ENCODE measurements at places on chromosomes 1 and 21.

DNA sequence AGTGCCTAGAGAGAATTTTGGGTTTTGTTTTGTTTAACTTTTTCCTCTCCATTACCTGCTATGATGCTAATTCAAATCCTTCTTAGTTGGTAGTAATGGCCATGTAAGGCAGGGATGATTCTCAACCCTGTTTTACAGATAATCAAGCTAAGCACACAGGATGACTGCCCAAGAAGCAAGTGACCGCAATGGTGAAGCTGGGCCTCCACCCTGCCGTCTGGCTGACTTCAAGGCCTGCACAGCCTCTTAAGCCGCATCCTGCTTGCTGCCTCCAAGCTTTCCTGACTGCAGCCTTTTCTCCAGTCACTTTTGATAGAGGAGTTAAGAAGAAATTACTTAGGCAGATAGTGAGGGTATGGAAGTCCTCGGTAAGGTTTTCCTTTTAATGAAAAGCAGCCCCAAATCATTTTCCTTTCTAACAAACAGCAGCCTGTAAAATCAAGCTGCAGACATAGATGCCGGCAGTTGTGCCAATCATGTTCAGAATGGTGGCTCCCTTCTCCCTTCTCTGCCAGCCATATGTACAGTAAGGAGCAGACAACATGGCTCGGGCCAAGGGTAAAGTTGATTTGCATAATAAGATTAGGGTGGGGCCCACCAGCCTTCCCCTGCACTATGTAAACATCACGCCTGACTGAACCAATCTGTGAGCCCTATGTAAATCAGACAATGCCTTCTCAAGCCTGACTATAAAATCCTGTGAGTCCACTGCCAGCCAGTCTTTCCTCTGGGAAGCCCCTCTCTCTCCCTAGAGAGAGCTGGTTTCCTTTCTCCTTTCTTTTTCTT, 8.8 kb upstream of the CTBS start:
- no peak for DNase-seq
- H3K4me1 ChIP-seq: no peaks in the 10 kb centered on the region
- H3K36me3 ChIP-seq: no peaks in the 10 kb centered on the region
- H3K27me3 ChIP-seq: no peaks in the 10 kb centered on the region
- no peak overlapping the region for H3K27ac ChIP-seq

DNA sequence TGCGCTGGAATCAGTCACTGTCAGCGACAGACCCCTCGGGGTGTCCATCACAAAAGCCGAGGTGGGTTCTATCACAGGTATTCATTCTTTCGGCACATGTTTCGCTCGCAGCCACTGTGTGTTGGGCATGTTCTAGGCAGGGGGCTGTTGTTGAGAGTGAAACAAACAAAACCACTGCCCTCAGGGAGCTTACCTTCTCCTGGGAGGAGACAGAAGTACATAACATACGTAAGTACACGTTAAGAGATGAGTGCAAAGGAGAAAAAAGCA, 6.6 kb downstream of the ATF3 start:
- H3K4me1 ChIP-seq: no peaks in the 10 kb centered on the region
- no peak overlapping the region for H3K27ac ChIP-seq
- DNase-seq: no peak
- H3K27me3 ChIP-seq: peaks cover 11% of the 10 kb centered on the region
- no peaks in the 10 kb centered on the region for H3K36me3 ChIP-seq

- H3K27me3 ChIP-seq: no peaks in the 10 kb centered on the region
- DNase-seq: no peak
- H3K4me3 ChIP-seq: no peak overlapping the region
- no peak overlapping the region for H3K27ac ChIP-seq
These were observed 13.2 kb downstream of the IER5 start for GRCh38 chr1:181101581-181102226.

DNA sequence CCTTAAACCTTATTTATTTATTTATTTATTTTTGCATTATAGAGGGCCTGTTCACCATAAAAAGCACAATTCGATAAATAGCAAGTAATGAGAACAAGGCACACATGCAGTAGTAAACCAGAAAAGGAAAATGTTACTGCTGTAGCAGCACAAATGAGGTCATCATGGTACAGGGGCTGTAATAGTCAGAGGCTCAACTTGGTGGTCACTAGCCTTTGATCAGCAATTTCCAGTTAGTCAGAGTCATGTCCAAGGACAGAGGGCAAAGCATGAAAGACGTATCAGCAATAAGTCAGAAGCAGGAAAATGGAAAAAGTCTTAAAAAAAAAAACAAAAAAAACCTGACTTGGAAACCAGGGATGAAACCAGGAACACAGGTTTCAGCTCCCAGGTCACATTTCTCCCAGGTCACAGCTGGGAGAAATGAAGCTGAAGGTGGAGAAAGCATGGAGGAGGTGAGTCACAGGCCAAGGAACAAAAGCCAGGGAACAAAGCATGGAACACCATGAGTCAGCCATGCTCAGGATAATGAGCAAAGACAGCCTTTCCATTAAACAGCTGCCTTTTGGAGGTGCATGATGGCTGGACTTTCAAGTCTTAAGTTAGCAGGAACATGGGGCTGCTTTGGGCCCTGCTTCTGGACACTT, 556.3 kb downstream of the LTN1 start:
- no peaks in the 10 kb centered on the region for H3K4me1 ChIP-seq
- H3K27me3 ChIP-seq: no peaks in the 10 kb centered on the region
- H3K4me3 ChIP-seq: no peak overlapping the region
- H3K27ac ChIP-seq: no peak overlapping the region

GRCh38 chr1:13605159-13605558, 21.5 kb downstream of the PDPN start:
- no peaks in the 10 kb centered on the region for H3K4me1 ChIP-seq
- no peak overlapping the region for H3K4me3 ChIP-seq
- no peak overlapping the region for H3K27ac ChIP-seq
- no peak for DNase-seq

DNA sequence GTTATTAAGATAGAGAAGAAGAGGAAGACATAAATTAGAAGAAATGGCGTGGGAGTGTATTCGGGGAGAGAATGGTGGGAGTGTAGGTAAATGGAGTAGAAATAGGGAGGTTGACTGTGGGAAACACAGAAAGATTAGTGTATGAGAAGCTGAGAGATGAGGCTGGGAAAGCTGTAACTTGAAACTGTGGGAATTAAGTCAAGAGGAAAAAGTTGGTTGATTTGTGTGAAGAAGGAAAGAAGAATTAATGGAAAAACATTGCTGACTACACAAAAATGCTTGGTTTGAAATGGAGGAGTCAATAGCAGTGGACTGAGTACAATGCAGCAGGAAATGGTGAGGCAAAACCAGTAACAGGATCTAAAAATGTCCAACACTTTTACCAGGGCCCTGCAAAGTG, 448.3 kb downstream of the PTPRC start:
- H3K27me3 ChIP-seq: no peaks in the 10 kb centered on the region
- no peak for DNase-seq
- H3K27ac ChIP-seq: no peak overlapping the region
- no peak overlapping the region for H3K4me3 ChIP-seq

DNA sequence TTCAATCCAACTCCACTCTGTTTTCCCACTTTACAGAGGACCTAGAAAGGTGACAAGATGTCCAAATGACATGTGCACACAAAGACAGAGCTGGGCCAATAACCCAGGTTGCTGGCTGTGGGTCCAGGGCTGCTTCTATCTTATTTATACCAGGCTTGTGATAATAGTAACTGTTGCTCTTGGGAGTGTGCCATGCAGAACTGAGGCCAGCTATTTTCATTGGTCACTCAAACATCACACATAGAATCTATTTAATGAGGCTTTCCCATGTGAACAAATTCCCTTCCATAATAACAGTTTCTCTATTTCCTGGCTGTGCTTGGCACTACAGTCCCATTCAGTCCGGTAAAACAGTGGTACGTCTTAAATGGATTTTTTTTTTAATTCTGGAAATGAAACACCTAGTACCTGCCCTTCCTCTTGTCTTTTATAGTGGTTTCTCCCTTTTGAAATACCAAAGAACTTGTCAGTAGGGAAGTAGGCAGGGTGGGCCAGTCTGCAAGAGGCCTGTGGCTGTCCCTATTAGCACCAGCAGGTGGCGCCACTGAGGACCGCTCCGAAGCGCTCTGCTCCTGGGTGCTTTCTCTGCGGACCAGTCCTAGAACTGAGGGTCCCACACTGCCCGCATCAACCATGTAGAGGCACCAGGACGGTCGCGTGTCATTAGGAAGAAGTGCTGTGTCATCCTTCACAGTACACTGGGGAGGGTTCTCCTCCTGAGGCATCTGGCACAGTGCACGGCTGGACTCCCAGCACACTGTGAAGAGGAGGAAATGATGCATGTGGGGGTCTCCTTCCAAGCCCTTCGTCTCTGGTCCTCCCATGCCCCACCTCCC, 52.1 kb downstream of the GPR161 start:
- no peaks in the 10 kb centered on the region for H3K27me3 ChIP-seq
- peak overlapping the region; percentile 2 for H3K4me3 ChIP-seq
- H3K36me3 ChIP-seq: no peaks in the 10 kb centered on the region
- DNase-seq: peak; percentile 51
- peaks cover 6% of the 10 kb centered on the region for H3K4me1 ChIP-seq

DNA sequence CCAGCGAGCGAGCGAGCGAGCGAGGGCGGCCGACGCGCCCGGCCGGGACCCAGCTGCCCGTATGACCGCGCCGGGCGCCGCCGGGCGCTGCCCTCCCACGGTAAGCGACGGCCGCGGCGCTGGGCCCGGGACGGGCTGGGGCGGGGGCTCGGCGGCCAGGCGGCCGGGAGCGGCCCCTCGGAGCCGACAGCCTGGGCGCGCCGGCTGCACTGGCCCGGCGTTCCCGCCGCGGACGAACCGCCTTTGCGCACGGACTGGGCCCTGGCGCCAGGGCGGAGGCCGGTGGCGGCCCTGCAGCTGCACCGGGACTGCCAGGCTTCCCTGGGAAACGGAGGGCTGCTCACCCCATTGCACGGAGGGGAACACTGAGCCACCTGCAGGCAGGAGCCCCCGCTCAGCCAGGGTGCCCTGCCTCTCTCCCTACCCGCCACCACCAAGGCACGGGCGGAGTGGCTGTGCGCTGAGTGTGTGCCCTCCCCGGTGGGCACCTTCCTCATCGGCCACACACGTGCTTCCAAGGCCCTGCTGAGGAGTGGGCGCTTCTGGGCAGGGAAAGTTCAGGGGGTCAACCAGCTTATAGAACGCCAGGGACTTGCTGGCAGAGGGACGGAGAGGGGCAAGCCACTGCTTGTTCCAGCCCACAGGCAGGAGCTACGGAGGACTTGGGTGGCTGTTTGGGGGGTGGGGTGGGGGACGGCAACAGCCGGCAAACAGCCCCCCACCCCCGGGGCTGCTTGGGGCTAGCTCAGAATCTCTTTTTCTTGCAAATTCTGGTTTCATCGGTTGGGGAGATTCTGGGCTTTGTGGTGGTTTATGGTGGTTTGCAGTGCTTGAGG, 532 bp downstream of the CSF1 start:
- H3K4me3 ChIP-seq: peak overlapping the region; percentile 73
- H3K4me1 ChIP-seq: peaks cover 11% of the 10 kb centered on the region
- H3K36me3 ChIP-seq: no peaks in the 10 kb centered on the region
- H3K27me3 ChIP-seq: no peaks in the 10 kb centered on the region

GRCh38 chr1:12473596-12474362, 144.2 kb downstream of the DHRS3 start:
- no peak overlapping the region for H3K4me3 ChIP-seq
- peaks cover 83% of the 10 kb centered on the region for H3K4me1 ChIP-seq
- H3K27ac ChIP-seq: peak overlapping the region; percentile 83
- H3K27me3 ChIP-seq: no peaks in the 10 kb centered on the region
- H3K36me3 ChIP-seq: no peaks in the 10 kb centered on the region
- DNase-seq: no peak

GRCh38 chr1:219507437-219507836, 105.5 kb downstream of the ZC3H11B start:
- H3K4me1 ChIP-seq: no peaks in the 10 kb centered on the region
- no peaks in the 10 kb centered on the region for H3K27me3 ChIP-seq
- H3K27ac ChIP-seq: no peak overlapping the region
- DNase-seq: no peak
- no peaks in the 10 kb centered on the region for H3K36me3 ChIP-seq

DNA sequence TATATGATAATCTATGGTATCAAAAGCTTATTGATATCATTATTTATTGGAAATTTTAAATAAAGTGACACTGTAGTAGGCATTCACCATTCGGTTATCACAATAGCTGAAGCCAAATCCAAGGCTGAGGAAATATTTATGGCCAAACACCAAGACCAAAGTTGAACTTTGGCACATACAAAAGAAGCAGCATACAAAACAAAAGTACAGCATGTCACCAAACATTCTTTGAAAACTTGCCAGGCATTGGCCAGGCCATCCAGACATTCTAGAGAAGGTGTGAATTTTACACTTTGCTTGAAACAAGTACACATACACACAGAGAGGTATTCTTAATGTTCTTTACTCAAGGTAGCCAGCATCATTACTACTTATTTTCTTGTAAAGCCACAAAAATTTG, 544.4 kb upstream of the CXADR start:
- H3K27me3 ChIP-seq: no peaks in the 10 kb centered on the region
- no peak for DNase-seq
- no peak overlapping the region for H3K27ac ChIP-seq
- no peaks in the 10 kb centered on the region for H3K36me3 ChIP-seq
- no peak overlapping the region for H3K4me3 ChIP-seq

- DNase-seq: no peak
- no peak overlapping the region for H3K4me3 ChIP-seq
- no peaks in the 10 kb centered on the region for H3K27me3 ChIP-seq
- H3K4me1 ChIP-seq: no peaks in the 10 kb centered on the region
- H3K36me3 ChIP-seq: no peaks in the 10 kb centered on the region
These were observed 128.0 kb downstream of the ADAMTS1 start for GRCh38 chr21:26717146-26717739.

DNA sequence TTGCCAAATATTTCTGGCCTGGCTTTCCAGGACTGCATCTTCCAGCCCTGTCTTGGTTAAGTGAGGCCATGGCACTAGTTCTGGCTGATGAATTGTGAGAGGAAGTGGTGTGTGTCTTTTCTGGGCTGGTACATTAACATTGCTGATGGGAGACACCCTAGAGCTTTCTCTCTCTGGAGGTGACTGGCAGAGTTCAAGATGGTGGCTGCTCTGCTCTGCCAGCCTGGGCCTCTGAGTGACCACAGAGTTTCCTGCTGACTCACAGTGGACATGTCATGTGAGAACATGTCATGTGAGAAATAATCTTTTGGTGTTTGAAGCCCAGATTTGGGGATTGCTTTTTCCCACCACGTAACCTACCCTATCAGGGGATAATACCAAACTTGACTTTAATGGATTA, 218.0 kb upstream of the KIAA0040 start:
- peaks cover 2% of the 10 kb centered on the region for H3K27me3 ChIP-seq
- H3K27ac ChIP-seq: no peak overlapping the region
- DNase-seq: no peak
- no peaks in the 10 kb centered on the region for H3K4me1 ChIP-seq
- H3K36me3 ChIP-seq: no peaks in the 10 kb centered on the region

DNA sequence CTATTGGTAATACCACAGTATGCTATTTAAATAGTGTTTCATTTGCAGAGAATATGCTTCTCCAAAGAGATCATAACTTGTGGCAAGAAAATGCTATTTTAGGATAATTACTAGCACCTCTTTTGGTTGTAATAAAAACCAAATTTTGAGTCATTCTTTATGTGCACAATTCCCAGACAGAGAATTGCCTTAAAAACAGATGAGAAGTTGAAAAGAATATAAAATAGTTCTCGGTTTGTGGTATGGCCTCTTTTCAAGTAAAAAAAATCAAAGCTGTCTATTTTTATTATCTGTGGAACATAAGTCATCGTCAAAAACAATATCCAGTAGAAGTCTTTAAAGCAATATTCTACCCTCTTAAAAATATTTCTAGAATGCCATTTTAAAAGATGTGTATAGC, 185.9 kb downstream of the GREM2 start:
- H3K27ac ChIP-seq: no peak overlapping the region
- no peak for DNase-seq
- no peak overlapping the region for H3K4me3 ChIP-seq
